Sciatic nerve (tissue), 2 donors: ENCODE measurements at places on chromosomes 7 and 10.

DNA sequence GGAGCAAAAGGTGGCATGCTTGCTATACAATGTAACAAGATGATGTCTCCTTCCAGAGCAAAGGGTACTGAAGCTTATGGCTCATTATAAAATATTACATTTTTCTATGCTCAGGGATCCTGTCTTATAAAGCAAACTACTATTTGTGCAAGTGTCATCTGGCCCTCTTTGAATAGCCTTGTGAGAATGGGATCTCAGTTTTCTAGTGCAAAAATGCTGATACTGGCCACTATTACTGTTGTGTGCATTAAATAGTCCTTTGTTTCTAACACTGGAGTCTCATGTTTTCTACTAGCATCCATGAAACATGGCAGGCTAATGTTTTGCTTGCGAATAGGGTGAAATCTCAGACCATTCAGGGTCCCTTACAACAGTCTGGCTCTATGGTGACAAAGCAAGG lies 823.0 kb downstream of the REEP3 start:
- DNase-seq, result no peak

DNA sequence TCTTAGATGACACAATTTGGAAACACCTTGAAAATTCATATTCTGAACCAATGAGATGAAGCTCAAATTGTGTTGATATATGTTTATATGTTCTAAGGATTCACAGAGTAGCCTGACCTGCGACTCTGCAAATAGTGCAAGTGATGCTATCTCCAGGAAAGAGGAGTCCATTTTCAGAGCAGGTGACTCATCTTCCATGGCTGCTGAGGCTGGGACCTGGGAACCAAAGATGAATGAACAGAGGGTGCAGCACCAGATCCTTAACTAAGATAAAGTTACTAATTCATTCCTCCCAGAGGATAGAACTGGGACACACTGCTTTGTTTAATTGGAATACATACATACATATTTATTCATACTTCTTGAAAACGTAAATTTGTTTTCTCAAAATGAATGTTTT lies 240.6 kb upstream of the SEMA3C start:
- DNase-seq, result no peak

- no peak for DNase-seq
Observed at GRCh38 chr10:50470798-50471582, 152.8 kb downstream of the SGMS1 start.

- DNase-seq, result no peak
Observed at GRCh38 chr10:2619472-2619871, 447.9 kb upstream of the PFKP start.

DNA sequence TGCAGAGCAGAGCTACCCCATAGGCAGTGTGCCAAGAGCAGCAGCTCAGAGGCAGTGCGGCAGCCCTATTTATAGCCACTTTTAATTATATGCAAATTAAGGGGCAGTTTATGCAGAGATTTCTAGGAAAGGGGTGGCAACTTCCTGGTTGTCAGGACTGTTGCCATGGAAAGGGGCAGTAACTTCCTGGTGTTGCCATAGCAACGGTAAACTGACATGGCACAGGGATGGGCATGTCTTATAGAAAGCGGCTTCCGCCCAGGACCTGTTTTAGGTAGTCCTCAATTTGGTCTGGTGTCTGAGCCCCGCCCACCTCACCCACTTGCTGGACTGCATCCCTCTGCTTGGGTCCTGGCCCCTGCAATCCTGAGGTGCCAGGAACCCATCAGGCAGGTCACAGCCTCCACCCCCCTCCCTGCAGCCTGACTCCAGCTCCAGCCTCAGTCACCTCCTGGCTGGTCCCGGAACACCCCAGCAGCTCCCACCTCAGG lies 115.8 kb downstream of the TMEM130 start:
- DNase-seq, result no peak

GRCh38 chr10:100469756-100470155 lies 6.9 kb downstream of the WNT8B start:
- no peak for DNase-seq

DNA sequence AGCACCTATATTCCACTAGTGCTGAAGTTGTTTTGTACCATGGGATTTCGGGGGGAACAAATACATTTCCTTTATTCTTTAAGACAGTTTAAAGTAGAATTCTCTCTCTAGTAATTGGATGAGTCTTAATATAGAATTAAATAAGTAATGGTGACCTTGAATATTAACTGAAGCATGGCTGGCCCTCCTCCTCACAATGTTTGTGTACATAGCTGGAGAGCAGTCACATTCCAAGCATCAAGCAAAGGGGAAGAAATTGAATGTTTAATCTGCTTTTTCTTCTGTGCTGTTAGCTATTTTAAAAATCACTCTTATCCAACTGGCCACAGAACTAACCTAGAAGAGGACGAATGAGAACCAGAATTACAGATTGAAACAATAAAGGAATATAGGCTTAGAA lies 906.9 kb downstream of the CCSER2 start:
- no peak for DNase-seq

- no peak for DNase-seq
Observed at GRCh38 chr10:72090326-72090725, 2.0 kb upstream of the SPOCK2 start.

GRCh38 chr7:155489862-155490696 lies 32.1 kb downstream of the EN2 start:
- DNase-seq, result no peak

GRCh38 chr7:82676777-82677463 lies 233.3 kb upstream of the CACNA2D1 start:
- no peak for DNase-seq

DNA sequence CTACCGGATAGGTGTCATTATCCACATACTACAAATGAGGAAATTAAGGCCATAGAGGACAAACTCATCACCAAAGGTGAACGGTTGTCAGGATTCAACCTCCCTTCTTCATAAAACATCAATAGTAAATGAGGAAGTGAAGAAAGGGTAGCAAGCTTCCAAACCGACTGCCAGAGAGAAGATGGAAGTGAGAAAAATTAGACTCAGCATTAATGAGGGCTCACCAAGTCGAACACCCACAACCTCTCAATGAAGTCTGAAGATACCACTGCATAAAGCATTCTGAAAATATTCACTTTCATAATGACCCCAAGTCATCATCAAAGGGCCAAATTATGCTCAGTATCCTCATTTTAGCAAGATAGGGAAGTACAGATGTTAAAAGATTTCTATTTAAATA lies 29.6 kb downstream of the ABCB4 start:
- DNase-seq, result no peak

DNA sequence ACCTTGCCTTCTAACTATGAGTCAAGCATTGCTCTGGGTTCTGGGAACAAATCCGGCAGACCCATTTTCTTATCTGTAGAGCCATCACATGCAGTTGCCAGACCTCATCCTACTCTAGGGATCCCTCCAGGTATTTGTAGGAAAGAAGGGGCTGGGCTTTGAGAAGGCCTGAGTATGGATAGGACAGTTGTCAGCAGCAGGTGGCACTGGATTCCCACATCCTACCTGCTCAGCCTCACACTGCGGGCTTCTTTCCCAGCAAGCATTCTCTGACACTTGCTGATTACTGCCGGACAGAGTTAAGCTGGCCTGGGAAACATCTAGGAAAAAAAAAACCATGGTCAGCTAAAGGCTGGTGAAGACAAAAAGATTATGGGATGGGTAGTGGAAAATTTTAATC lies 224.1 kb downstream of the CCSER2 start:
- no peak for DNase-seq

GRCh38 chr10:23438547-23439451 lies at the start of gene OTUD1:
OTUD1 (plus strand) TSS chr10:23439075; CDS start chr10:23439458, 383 bp downstream.
- peak; percentile 98 for DNase-seq

DNA sequence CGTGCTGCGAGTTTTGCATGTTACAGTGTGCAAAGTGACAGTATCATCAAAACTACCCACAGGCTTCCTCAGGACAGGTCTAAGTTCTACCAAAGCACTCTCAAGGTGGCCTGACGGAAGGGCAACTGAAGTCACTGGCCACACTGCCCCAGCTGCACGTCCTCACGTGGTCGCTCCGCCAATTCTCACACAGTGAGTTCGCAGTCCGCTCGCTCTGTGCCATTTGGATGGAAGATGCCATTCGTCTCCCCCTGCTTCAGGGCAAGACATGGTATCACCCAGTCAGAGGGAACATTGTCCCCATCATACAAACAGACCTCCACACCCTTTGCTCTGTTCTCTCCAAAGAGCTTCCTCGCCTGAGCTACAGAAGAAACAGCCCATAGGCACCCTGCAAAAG lies 109.6 kb upstream of the COBL start:
- no peak for DNase-seq

- no peak for DNase-seq
Observed at GRCh38 chr7:85019778-85020177, 167.1 kb downstream of the SEMA3D start.

GRCh38 chr7:119571666-119572065 lies 701.3 kb upstream of the KCND2 start:
- no peak for DNase-seq

- DNase-seq, result no peak
Observed at GRCh38 chr7:41788556-41788955, 85.7 kb upstream of the INHBA start.

GRCh38 chr7:132489776-132490237 lies 86.5 kb downstream of the PLXNA4 start:
- DNase-seq, result no peak

GRCh38 chr7:19619122-19619521 lies 89.7 kb downstream of the POLR1F start:
- no peak for DNase-seq

GRCh38 chr7:151398446-151399304 lies 11.2 kb downstream of the WDR86 start:
- no peak for DNase-seq

DNA sequence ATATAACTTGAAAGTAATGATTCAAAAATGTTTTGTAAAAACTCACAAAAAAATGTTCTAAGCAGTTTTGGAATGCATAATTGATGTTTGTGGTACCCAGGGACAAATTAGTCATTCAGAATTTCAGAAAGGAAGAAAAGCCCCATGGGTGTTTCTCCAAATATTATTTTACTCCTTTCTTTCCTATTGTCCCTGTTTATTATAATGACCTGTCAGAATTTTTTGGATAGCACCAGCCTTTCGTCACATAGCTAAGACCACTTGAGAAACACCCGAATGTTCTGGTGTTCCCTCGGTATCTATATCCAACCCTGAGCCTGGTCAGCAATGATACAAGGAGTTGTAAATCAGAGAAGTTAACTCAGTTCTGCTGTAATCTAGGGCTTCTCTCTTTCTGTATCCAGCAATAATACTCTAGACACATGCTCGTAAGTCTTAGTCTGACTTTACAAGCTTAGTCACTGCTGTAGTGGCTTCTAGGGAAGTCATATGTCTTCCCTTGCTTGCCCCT lies 64.8 kb upstream of the MEOX2 start:
- DNase-seq, result no peak

DNA sequence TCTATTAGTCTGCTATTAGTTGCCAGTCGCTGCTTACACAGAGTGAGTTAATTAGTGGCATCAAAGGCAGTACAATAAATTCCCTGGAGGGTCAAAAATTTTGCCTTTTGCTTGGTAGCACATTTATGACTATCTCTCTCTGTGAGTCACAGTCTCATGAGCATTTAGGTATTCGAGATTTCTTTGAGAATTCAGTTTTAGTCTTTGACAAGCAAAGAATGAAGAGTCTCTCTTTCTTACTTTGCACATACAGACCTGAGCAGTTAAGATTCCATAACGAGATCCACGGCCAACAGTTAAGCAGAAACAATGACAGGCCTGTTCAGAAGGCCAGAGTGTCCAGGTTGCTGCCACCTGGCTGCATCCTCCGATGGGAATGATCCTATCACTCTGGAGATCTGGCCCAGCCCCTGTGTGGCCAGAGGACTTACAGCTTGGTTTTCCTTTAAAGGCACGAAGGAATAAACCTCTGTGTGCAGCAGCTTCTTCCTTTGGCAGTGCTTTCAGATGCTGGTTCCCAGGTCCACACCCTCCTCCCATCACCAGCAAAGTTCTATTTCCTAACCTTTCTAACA lies 80.6 kb downstream of the GLI3 start:
- no peak for DNase-seq

GRCh38 chr10:125868372-125868975 lies 12.6 kb downstream of the DHX32 start:
- DNase-seq, result no peak

DNA sequence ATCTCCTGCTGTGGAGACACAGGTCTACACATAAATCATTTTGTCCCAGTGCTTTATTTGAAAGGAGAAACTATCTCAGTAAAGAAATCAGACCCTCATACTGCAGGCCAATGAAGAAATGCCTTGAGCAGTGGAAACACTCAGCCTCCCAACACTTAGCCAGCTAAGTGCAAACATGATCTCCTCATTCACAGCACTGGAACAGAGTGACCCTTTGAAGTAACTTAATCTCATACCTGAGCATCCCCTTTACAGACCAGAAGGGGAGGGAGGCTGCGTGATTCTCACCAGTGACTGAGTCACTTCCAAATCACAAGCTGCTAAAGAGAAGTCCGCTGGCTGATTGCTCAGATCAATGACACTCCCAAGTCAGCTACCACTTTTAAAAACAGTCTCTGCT lies 4.5 kb downstream of the CHST15 start:
- no peak for DNase-seq

DNA sequence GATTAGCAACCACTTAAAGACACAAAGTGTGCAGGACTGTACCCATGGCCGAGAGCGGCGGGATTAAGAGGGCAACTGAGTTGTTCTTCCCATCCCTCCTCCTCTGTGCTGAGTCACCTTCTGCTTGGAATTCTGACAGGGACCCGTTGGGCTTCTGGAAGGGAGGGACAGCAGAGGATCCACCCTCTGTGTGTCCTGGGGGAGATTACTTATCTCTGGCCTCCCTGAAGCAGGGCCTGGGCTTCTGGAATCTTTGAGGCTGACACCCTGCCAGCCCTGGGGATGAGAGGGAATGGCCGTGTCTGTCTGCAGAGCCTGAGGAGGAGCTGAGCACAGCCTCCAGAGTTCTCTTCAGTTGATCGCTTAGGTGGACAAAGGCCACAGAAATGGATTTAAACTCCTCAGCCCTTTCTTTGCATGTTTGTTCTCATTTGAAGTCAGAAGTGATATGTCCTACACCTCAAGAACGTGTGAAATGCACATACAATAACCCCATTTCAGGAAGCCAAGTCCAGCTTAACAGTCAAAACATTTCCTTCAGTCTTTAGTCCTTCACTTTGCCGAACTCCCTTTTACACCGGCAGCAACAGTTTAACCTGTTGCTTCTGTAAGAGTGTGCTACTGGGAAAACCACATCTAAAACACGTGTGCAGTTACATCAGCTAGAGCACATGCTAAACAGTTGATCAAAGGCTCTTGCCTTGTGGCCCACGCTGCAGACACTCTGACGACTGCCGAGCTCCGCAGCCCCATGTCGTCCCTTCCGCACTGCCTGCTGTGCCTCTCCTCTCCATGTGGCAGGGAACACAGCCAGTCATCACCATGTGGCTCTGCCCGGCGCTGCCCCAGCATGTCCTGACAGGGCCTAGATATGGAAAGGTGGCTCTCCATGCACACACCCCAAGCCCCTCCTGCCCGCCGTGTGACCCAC lies 55.7 kb downstream of the IKZF1 start:
- no peak for DNase-seq

- no peak for DNase-seq
Observed at GRCh38 chr10:15744217-15744865, 24.6 kb upstream of the ITGA8 start.

DNA sequence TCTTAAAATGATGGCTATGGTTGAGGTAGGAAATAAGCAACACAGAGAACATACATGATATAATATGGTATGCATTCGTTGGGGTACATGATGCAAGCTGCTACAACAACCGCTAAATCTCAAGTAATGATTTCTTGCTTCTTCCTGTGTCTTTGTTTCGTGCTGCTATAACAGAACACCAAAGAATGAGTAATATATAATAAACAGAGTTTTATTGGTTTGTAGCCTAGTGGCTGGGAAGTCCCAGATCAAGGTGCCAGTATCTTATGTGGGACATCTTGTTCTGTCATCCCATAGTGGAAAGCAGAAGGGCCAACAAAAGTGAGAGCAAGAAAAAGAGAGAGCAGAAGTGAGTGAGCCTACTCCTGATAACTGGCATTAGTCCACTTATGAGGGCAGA lies 689.7 kb downstream of the SUGCT start:
- DNase-seq, result no peak
